T-helper 17 cell (primary cell): ENCODE measurements at places on chromosomes 1 and 21. TPM values are rescaled to one million over a fixed set of nuclear protein-coding genes. Genes with fewer than 3 reads are reported as not detected.

GRCh38 chr1:70334436-70334835, 20.1 kb downstream of the ANKRD13C start:
- no peaks in the 10 kb centered on the region for H3K36me3 ChIP-seq
- no peak overlapping the region for H3K27ac ChIP-seq
- no peak overlapping the region for H3K4me3 ChIP-seq
- DNase-seq = no peak

- H3K27me3 ChIP-seq = peaks cover 48% of the 10 kb centered on the region
- no peak overlapping the region for H3K4me3 ChIP-seq
- no peaks in the 10 kb centered on the region for H3K4me1 ChIP-seq
- peaks cover 2% of the 10 kb centered on the region for H3K36me3 ChIP-seq
- DNase-seq = no peak
These were observed 365.9 kb downstream of the PTPRU start for GRCh38 chr1:29602203-29602602.

CTH gene
- 4.2 TPM for total RNA-seq

SIK1 gene
- total RNA-seq = 229 TPM

DNA sequence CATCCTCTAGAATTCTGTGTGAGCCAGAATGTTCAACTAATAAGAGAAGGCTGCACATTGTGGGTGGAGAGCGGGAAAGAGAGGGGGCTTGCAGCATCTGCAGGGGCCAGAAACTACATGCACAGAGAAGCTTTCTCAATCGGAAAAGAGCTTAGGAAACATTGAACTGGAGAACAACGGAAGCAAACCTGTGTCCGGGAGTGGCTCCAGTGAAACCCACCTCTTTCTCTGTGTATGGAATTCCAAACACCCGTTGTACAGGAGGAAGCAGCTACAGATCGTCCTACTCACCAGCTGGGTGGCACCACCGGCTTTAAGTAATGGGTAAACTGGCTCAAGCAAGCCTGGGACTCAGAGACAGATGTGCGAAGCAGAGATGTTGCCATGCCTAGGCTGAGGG, 14.0 kb upstream of the CSF1 start:
- no peaks in the 10 kb centered on the region for H3K27me3 ChIP-seq
- H3K4me3 ChIP-seq = no peak overlapping the region
- H3K27ac ChIP-seq = peak overlapping the region; percentile 41
- H3K36me3 ChIP-seq = no peaks in the 10 kb centered on the region
- H3K4me1 ChIP-seq = peaks cover 4% of the 10 kb centered on the region
- DNase-seq = no peak

GRCh38 chr1:198171667-198172540, 15.1 kb downstream of the NEK7 start:
- peak overlapping the region; percentile 19 for H3K4me3 ChIP-seq
- H3K4me1 ChIP-seq = peaks cover 67% of the 10 kb centered on the region
- H3K27me3 ChIP-seq = no peaks in the 10 kb centered on the region
- peak overlapping the region; percentile 98 for H3K27ac ChIP-seq
- no peak for DNase-seq

- no peaks in the 10 kb centered on the region for H3K27me3 ChIP-seq
- DNase-seq = no peak
- H3K4me1 ChIP-seq = no peaks in the 10 kb centered on the region
- no peak overlapping the region for H3K27ac ChIP-seq
These were observed 9.4 kb downstream of the EPHA2 start for GRCh38 chr1:16146279-16147155.

GRCh38 chr1:206864939-206865671, at the start of gene IL20:
TSS of gene IL20 (plus strand) at chr1:206865623. CDS start at chr1:206865853, 230 bp downstream.
- H3K27ac ChIP-seq = no peak within 1 kb of the TSS
- H3K36me3 ChIP-seq = peaks cover 3% of the 10 kb centered on the region
- H3K4me3 ChIP-seq = no peak within 1 kb of the TSS
- H3K4me1 ChIP-seq = peaks cover 5% of the 10 kb centered on the region
- peak; percentile 88 for DNase-seq

- H3K36me3 ChIP-seq = peaks cover 3% of the 10 kb centered on the region
- H3K27ac ChIP-seq = no peak overlapping the region
- peaks cover 24% of the 10 kb centered on the region for H3K27me3 ChIP-seq
- H3K4me1 ChIP-seq = peaks cover 4% of the 10 kb centered on the region
These were observed 5.4 kb upstream of the PGBD5 start for GRCh38 chr1:230431527-230431926.

CRP gene
- total RNA-seq = not detected

SPSB1 gene
- 7.7 TPM for total RNA-seq
